ENCODE measurements at places on chromosomes 3 and 15.

GRCh38 chr3:134847349-134847748 is 52.3 kb downstream of the EPHB1 start:
- DNase-seq, result no peak

GRCh38 chr3:127688022-127688415 is 15.3 kb downstream of the ABTB1 start:
- no peak for DNase-seq

- no peak for DNase-seq
Measured at GRCh38 chr15:64443747-64444621, 16.4 kb upstream of the ZNF609 start.

DNA sequence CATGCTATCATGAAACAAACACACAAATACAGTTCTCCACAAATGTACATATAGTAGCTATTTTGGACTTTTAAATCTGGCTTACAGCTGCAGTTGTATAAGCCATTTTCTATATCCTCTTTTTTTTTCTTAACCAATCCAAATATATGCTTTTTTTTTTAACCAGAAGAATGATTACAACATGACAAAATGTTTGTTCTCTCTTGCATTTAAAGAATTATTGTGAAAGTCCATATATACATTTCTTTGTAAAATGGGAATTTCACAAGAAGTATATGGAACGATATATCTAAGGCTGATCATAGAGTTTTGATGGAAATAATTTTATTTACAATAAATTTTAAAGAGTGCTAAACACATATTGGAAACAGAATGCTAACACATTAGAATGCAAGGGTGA is 95.6 kb downstream of the CD200R1L start:
- no peak for DNase-seq

- no peak for DNase-seq
Measured at GRCh38 chr3:148513096-148513543, 184.6 kb upstream of the AGTR1 start.

DNA sequence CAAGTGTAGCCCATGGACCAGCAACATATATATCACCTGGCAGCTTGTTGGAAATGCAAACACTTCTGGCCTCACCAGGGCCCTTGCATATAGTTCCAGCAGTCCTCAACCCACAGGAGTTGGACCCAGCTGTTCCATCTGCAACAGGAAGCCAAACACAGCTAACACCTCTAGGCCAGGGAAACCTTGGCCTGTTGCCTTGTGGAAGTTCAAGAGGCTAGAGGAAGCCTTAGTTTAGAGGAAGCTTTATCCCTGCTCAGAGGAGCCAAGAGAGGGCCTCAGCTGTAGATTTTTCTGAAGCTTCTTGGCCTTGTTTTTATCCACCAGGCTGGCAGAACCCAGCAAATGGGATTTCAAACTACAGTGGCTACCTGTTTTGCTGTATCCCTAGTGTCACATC is 11.4 kb downstream of the FHIT start:
- DNase-seq, result no peak

GRCh38 chr3:158103081-158103886 is 2.9 kb downstream of the SHOX2 start:
- DNase-seq, result peak; percentile 79

DNA sequence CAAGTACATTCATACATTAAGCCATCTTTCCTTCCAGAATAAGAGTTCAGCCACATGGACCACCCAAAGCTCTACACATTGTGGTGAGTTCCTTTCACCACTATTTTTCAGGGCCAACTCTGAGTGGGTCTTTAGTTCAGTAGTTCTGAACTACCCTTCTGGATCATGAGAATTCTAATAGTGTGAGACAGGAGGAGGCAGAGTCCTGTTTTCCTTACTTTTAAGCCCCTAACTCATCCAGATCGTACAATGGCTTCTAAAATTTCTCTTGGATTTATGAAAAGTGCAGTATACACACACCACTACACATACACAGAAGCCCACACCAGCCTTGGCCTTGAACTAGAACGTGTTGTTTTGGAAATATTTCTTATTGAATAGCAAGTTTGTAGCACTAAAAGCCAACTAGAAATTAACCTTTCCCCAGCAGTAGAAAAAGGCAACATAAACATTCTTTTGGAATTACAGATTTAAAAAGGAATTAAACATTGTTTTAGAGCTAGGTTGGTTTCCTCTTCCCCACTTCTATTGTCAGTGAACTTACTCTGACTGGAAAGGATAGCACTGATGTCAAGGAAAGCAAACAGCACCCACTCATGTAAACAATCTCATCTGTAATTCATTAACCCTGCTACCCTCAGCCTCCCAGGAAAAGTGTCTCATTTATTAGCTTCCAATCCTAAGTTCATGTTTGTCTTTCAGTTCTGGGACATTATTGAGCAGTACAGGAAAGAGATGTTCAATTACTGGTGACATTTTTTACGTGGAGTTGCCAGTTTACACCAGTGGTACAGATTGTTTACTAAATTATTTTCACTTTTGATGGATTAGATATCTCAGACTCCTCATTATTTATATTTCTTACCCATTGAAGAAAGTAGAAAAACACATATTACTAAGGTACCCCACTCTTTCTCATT is 95.7 kb upstream of the AGTR1 start:
- no peak for DNase-seq

DNA sequence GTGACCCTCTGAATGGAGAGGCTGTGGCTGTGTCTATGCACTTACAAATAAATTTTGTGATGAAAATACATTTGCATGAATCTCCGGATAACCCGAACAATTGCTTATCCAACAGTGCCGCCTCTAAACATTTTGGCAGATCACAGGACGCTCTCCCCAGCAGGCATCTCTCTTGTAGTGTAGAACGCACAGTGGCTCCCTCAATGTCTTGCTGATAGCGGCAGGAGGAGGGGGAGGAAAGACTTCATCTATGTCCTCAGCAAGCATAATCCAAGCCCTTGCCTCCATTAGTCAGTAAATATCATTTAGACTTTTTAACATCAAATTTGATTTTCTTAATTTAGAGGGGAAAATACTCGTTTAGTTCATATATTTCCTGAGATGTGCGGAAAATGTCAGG is 318.1 kb upstream of the IGF1R start:
- no peak for DNase-seq

DNA sequence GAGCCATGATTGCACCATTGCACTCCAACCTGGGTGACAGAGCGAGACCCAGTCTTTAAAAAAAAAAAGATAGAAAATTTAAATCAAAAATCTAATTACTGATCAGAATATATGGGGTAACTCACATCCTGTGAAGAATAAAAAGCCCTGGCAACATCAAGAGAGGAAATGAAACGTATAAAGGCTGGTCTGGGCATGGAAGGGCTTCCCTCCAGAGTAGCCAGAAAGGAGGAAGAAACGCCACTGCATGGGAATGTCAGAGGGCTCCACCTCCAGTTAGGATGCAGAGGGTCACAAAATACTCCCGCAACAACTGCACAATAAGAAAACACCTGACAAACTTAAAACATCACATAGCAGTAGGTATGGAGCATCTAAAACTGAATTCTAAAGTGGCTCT is 4.9 kb upstream of the IQCF1 start:
- no peak for DNase-seq

- no peak for DNase-seq
Measured at GRCh38 chr15:71434774-71435173, 319.5 kb downstream of the THSD4 start.

DNA sequence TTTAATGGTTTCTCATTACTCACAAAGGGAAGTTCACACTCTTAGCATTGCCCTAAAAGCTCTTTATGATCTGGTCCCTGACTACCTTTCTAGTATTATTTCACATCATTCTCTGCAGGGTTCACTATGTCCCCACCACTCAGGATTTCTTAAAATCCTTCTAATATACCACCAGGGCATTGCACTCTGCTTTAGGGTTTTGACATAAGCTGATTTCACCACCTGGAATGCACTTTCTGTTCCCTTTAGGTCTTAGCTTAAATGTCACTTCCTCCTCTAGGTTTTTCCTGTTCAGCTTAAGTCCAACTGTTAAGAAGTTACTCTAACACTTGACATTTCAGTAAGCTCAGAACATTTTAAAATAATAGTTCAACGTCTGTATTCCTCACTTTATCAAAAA is 81.7 kb downstream of the HCN4 start:
- DNase-seq, result no peak

DNA sequence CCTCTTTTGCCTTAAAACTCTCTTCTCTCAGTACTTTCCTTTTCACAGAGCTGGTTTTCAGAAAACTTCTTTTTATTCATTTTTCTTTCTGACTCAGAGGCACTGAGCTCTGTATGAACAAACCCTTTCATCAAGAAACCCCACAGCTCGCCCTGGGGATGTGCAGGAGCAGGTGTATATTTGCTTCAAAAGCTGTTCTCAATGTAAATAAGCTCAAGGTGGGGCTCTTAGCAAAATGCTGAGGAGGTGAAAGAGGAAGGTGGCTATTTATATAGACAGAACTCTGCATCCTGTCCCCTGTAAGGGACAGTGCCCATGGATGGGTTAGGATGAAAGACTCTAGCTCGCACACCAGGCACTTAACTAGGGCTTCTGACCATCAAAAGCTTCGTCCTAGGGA is 302.0 kb downstream of the WDR72 start:
- DNase-seq, result no peak

- DNase-seq, result no peak
Measured at GRCh38 chr3:72999951-73000350, 3.3 kb downstream of the PPP4R2 start.

- no peak for DNase-seq
Measured at GRCh38 chr3:185423178-185423577, 60.2 kb downstream of the MAP3K13 start.

DNA sequence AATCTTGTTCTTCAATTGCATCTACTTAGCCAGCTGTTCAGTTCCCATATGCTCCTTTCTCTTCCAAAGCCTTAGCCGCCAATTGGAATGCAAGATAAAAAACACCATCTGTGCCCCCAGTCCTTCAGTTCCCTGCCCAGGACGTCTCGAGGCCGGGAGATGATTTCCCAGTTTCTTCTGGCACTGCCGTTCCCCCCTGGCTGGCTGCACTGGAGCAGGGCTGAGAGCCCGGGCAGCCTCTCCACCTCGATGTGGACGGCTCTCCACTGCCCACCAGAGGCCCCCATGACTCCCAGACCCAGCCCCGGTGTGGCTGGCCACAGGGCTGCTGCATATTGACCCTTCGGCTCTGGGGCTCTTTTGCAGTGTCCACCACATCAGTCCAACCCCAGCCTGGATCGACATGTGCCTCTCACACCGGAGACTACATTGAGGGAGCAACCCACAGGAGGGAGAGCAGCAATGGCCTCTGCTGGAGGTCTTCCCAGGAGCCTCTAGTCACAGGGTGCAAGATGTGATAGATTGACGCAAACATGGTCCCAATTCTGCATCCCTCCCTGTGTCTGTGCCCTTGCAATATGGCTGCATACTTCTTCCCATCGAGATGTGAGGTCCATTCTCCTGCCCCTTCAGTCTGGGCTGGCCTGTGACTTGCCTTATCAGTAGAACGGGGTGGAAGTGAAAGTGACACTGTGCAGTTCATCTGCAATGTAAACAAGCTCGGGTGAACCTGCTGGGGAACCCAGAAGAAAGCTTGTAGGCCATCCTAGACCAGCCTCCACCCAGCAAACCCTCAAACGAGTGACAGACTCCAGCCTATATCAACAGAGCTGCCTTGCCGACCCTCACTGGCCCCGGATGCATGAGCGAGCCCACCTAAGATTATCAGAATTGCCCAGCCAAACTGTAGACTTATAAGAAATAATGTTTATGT is 52.3 kb upstream of the PRR20G start:
- peak; percentile 32 for DNase-seq

DNA sequence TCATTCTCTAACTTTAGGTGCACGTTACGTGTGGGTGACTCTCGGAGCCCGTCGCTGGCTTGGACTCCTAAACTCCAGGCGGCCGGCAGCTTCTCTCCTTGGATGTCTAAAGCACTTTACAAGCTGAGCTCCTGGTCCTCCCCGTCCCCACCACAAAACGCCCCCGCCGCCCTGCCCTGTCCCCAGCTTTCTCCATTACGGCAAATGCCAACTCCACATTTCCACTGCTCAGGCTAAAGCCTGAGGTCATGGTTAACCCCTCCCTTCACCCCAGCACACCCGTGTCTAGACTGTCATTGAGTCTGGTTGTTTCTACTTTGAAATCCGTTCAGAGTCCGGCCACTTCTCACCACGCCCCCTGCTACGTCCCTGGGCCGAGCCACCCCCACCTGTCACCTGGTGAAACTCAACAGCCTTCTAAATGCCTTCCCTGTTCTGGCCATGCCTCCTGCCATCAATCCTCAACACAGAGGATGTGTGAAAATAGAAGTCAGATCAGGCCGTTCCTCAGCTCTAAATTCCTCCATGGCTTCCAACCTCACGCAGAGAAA is 8.1 kb upstream of the PCSK6 start:
- no peak for DNase-seq

DNA sequence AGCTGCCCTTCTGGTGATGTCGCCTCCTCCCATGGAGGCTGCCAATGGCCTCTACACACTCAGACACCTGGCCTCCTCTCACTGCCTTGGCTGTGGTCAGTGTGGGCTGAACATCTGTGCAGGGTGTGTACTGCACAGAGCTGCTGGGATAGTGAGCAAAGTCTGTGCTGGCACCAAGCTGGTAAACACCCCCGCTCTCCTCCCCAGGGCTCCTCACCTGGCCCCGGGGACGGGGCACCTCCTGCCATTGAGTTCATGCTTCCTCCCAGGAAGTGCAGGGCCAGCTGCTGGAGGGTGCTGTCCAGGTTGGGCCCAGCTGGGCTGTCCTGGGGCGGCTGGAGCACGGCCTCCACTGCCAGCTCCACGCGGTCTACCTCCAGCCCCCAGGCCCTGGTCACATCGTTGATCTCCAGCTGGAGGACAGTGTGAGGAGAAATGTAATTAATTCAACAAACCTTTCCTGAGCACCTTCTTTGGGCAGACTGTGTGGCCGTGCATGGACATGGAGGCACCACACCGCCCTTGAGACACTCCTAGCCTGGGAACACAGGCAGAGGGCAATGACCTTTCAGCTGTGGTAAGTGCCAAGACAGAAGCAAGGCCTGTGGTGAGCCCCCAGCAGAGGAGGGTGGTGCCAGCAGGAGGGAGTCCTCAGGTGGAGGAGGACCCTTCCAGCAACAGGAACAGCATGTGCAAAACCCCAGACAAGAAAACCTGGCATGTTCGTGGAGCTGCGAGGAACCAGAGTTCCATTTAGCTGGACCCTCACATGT is 6.8 kb downstream of the STOML1 start:
- DNase-seq, result no peak

DNA sequence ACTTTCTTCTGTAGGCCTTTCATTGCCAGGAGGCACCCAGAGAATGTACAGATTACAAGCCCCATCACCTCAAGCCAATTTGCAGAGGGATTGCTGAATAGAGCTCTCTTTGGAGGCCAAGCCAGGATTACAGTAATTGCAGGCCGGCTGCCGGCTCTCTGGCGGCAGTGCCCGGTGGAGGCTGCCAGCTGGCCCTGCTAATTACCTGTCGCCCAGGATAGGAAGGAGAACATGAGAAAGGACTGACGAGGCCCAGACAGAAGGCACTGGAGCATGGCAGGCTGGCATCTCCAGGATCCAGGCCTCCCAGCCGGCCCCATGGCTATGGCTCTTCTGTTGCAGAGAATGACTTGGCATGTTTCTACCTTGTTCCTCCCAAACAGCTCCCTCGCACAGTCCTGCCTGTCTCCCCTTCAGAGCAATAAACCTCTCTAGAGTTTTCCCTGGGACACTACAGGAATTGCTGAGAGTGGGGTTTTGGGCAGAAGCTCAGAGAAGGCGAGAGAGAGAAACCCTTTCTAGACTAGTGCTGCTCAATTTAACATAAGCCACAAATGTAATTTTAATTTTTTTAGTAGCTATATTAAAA is 273.6 kb upstream of the PROK2 start:
- peak; percentile 49 for DNase-seq

All from retina (tissue), 1 donor.